AG04450 (cell line): ENCODE measurements at places on chromosomes 2 and 18.
A peak's percentile ranks its signal among the peaks of the same experiment; 100 is the strongest.

GRCh38 chr2:110747522-110748488 is 15.4 kb downstream of the ACOXL start:
- DNase-seq: no peak

GRCh38 chr2:119525614-119526013 is 1.3 kb upstream of the SCTR start:
- no peak for DNase-seq

GRCh38 chr18:61127714-61128467 is 205.3 kb upstream of the CDH20 start:
- no peak for DNase-seq

- DNase-seq: no peak
Measured at GRCh38 chr2:178229927-178230326, 35.6 kb downstream of the OSBPL6 start.

DNA sequence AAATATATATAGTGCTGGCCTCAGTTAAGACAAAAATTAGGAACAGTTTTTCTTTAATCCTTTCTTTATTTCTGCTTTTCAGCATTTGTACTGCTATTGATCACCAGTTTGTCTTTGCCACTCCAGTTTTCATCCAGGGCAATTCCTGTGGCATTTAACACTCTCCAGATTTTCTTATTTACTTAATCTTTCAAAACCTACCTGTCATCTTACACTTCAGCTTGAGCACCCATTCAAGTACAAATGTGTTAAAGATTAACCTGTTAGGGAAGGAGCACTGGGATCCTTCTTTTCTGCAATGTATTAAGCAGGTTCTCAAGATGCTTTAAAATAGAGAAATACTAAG is 101.8 kb upstream of the SCN1A start:
- DNase-seq: no peak

DNA sequence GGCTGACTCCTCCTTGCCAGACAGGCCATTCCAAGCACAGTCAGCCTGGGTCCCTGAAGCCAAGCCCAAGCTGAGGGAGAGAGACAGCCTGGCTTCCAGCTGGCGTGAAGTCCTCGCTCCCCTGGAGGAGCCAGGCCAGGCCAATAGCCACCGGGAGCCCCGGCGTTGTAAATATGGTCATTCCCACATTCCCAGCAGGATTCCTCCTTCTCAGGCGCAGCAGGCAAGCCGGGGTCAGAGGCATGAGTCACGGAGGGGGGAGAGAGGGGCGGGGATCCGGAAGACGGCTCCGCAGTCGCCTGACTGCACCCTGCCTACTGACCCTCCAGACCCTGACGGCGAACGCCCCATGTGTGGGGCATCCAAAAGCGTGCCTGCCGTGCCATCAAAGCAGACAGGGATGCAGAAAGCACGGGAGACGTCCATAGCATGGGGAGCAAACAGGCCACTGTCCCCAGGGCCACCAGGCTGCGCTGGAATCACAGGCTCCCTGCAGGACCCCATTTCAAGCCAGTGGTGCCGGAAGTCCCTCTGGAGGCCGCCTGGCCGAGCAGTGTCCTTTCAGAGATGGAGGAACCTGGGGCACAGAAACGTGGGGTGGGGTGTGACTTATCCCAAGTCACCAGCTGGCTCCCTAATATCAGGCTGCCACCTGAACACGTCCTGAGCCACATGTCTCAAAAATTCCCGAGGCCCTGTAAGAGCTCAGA is 48.2 kb downstream of the TWIST2 start:
- peak; percentile 56 for DNase-seq
